ENCODE measurements at places on chromosomes 7 and 10.

GRCh38 chr7:25852211-25852938 lies 299.6 kb upstream of the NFE2L3 start:
- no peak for DNase-seq

DNA sequence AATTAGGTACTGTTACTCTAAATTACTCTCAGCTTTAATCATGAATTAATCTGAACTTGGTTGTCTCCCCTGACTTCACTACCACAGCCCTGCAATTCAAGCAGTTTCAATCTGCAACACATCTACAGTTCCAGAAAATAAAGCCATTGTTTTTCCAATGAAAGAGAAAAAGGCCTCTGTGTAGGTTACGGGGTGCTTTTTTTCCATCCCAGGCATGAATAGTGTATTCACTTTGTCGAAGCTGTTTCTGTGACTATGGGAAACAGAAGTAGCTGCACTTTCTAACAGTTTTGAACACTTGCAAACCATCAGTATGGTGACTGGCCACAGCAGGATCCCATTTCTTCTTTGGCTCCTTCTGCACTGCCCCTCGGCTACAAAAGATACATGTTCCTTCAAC lies 460.2 kb downstream of the GRM8 start:
- DNase-seq: no peak

DNA sequence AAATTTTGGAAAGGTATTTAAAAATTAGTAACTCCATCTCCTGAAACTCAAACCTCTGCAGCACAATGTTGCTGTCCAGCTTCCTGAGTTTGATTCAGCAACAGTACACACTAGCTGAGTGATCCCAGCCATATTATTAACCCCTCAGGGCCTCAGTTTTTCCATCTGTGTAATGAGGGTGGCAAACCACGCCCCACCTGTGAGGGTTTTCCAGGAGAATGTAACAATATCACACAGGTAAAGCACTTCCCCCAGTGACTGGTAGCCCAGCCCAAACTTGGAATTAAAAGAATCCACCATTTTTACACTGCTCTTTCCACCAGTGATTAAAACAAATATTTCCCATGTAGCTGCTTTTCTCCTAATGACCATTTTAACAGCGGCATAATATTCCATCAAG lies 122.4 kb downstream of the SORBS1 start:
- DNase-seq: no peak

- no peak for DNase-seq
These were observed 880.6 kb downstream of the LRMDA start for GRCh38 chr10:76311752-76312636.

- no peak for DNase-seq
These were observed 57.8 kb upstream of the CACNA2D1 start for GRCh38 chr7:82501346-82501745.

- no peak for DNase-seq
These were observed 18.8 kb downstream of the TMEM196 start for GRCh38 chr7:19754521-19755116.

GRCh38 chr7:17946591-17946990 lies 6.3 kb upstream of the SNX13 start:
- DNase-seq: no peak

DNA sequence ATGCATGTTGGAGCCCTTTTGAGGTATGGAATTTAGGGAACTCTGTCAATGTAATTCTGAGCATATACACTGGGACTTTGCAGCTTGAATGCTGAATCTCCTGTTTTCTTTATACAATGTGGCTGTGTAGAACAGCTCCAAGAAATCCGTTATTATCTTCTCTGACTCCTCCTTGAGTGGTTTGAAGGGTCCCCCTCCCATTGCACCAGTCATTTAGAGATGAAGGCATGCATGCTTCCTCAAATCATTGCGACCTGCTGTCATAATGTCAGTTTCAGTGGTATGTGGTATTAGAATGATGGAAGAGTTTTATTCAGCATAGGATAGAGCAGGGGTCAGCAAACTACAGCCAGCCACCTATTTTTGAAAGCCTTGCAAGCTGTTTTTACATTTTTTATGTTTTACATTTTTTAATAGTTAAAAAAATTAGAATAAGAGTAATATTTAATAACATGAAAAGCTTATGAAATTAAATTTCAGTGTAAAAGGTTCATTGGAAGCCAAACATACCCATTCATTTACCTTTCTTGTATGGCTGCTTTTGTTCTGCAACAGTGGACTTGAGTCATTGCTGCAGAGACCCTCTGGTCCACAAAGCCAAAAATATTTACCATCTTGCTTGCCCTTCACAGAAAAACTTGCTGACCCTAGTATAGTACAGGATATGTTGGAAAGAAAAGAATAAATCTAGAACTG lies 8.1 kb downstream of the STK17A start:
- no peak for DNase-seq

- no peak for DNase-seq
These were observed 15.0 kb upstream of the PDLIM1 start for GRCh38 chr10:95305606-95306317.

GRCh38 chr10:91564026-91564425 lies 68.8 kb downstream of the PPP1R3C start:
- no peak for DNase-seq

GRCh38 chr7:148437043-148437442 lies 153.5 kb upstream of the C7orf33 start:
- no peak for DNase-seq

DNA sequence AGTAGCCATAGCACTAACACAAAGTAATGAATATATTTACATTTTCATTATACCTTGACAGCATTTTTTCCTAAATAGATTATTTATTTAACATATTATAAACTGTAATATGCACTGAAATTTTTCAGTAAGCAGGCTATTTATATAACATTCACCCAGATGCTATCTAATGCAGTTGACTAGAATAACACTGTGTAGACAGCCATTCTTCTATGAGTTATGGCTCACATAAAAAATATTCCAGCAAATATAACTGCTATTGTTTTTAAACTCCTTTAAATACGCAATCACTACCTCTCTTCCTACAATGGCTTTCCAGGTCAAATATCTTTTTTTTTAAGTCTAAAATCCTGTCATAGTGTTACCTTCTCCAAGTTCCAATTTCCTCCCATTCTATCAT lies 21.6 kb downstream of the TPK1 start:
- DNase-seq: no peak

GRCh38 chr10:21427804-21428481 lies 97.5 kb downstream of the SKIDA1 start:
- DNase-seq: no peak

DNA sequence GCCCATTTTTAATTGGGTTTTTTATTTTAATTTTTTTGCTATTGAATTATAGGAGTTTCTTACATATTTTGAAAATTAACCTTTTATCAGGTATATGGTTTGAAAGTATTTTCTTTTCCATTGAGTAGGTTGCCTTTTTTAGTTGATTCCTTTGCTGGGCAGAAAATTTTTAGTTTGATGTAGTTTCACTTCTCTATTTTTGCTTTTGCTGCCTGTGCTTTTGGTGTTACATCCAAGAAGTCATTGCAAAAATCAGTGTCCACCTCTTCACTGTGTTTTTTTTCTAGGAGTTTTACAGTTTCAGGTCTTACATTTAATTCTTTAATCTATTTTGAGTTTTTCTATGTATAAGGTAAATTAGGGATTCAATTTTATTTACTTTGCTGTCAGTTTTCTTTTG lies 129.8 kb upstream of the FERD3L start:
- no peak for DNase-seq

DNA sequence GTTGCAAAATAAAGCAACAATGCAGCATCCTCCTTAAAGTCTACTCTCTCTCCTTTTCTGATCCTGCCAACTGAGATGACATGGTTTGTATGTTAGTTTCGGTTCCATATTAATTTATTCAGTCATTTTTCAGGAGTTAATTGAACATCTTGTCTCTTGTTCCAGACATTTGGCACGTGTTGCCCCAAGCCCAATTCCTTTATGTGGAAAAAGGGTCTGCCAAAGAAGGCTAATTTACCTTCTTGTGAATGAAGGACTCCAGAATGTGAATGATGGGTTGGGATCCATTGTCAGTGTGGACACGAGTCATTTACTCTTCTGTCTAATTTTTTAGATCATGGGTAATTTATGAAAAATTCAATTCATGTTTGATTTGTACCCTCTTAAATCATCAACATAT lies 350.9 kb upstream of the LRGUK start:
- DNase-seq: no peak

DNA sequence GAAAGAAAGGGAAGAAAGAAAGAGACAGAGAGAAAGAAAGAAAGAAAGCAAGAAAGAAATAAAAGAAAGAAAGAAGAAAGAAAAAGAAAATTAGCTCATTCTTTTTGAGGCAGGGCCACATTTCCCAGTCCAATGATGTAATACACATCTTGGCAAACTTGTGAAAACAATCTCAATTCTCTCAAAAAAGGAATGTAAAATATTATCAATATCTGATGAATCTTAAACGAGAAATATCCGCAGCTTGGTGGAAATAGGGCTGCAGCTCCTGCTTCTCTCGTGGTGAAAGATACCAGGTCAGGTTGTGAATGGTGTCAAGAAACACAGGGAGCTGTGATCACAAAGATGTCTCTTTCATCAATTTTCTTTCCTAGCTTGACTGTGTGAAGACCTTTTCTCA lies 739.6 kb upstream of the NRP1 start:
- no peak for DNase-seq

DNA sequence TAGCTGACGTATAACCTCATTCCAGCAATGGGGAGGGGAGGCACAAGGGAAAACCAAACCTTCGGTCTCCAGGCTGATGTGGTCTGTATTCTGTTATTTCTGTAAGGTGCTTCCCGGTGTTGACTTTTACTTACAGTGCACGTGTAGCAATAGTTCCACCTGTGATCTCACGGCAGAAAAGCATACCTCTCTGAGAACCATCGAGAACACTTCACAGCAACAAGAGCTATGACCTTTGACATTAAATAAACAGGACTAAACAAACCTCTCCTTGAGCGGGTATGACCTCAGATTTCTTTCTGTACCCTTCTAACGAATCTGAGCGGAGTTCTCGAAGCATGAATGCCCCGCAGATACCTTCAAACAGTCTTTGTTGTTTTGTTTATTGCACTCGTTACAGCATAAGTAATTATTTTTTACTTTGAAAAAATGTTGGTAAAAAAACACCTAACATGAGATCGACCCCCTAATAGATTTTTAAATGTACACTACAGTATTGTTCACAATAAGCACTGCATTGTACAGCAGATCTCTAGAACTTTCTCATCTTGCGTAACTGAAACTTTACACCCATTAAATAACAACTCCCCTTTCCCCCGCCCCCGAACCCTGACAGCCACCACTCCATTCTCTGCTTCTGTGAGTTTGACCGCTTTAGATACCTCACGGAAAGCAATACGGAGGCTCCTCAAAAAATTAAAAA lies 282.3 kb downstream of the GATA3 start:
- no peak for DNase-seq

DNA sequence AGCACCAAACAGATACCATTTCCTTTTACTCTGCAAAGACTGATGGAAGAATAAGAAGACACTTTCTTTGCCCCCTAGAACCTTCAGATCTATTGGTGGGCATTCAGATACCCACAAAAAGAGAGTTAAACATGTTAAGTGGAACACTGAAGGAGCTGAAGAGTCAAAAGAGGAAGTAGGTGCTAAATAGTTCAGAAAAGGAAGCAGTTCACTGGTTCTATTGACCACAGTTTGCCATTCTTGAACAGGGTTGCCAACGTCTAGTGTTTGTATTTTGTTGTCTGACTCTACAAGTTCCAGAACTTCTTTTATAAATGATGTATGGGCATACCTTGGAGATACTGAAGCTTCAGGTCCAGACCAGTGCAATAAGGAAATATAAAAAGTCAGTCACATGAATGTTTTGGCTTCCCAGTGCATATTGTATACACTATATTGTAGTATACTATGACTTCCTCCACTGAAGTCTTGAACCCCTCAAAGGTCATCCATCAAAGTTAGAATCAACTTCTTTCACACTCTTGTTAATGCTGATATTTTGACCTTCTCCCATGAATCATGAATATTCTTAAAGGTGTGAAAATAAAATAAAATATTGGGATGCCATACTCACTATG lies 47.5 kb upstream of the AGR3 start:
- DNase-seq: no peak

- no peak for DNase-seq
These were observed 145.3 kb downstream of the DIP2C start for GRCh38 chr10:543862-544822.

GRCh38 chr7:124674451-124674850 lies 91.1 kb downstream of the GPR37 start:
- no peak for DNase-seq

DNA sequence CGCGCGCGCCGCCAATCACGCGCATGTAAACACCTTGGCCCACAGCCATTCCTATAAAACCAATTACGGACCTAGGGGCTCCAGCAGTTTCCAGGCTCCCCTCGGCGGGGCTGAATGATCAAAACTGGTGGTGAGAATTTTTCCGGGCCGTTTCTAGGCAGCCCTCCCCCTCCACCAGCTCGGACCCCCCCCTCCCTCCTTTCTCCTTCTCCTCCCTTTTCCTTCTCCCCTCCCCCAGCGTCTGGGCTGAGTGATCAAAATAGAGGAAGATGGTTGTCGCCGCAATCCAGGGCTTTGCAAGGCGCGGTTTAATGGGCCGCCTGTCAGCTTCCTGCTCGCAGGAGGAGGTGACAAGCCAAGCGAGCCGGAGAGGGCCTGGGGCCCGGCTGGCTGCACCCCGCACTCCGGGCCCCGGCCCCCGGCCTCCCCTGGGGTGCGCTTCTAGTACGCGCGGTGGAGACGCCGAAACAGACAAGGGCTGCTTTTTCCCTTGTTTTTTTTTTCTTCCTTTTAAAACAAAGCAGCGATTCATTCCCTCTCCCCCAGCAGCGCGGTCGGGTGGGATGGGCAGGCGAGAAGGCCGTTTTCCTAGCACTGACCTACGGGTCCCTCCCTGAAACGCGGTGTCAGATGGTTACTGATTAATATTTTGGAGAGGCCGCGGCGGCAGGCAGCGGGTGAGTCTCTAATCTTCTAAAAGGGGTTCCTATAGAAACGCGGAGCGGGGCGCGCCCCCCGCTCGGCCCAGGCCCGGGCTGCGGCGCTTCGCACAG lies 528 bp upstream of the TNRC18 start:
- DNase-seq: no peak

GRCh38 chr10:65430979-65431378 lies 1494.9 kb upstream of the LRRTM3 start:
- no peak for DNase-seq

GRCh38 chr7:100488333-100489095 lies 4.8 kb downstream of the NYAP1 start:
- no peak for DNase-seq

DNA sequence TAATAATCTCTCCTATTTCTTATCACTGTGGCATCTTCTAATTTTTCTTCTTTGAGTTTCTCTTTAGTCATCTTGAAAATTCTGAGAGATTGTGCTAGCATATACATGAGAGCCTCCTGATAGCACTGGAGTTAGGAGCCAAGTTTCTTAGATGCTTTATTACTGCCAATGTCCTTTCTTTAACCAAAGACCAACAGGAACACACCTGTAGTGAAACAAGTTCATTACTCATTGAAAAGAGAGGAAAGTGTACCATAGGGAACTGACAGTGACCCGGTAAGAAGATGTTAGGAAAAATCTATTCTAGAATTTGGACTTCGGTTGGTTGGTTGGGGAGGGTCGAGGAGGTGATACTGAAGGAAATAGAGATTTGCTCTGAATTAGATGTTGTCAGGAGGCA lies 27.1 kb upstream of the CD36 start:
- no peak for DNase-seq
